ENCODE measurements at places on chromosomes 5 and 9. TPM values are rescaled to one million over a fixed set of nuclear protein-coding genes. Genes with fewer than 3 reads are reported as not detected.

TLR4 gene
- 3.7 TPM for total RNA-seq

SLC45A2 gene
- total RNA-seq, result not detected

ST8SIA4 gene
- 42.6 TPM for total RNA-seq

ZSWIM6 gene
- total RNA-seq, result 15.9 TPM

PCDHA4 gene
- total RNA-seq, result not detected

PCDHGA11 gene
- total RNA-seq, result 1.5 TPM

CATSPER3 gene
- 2.7 TPM for total RNA-seq

INSL6 gene
- not detected for total RNA-seq

DRD1 gene
- total RNA-seq, result not detected

IRX2 gene
- not detected for total RNA-seq

C1QTNF2 gene
- not detected for total RNA-seq

DNA sequence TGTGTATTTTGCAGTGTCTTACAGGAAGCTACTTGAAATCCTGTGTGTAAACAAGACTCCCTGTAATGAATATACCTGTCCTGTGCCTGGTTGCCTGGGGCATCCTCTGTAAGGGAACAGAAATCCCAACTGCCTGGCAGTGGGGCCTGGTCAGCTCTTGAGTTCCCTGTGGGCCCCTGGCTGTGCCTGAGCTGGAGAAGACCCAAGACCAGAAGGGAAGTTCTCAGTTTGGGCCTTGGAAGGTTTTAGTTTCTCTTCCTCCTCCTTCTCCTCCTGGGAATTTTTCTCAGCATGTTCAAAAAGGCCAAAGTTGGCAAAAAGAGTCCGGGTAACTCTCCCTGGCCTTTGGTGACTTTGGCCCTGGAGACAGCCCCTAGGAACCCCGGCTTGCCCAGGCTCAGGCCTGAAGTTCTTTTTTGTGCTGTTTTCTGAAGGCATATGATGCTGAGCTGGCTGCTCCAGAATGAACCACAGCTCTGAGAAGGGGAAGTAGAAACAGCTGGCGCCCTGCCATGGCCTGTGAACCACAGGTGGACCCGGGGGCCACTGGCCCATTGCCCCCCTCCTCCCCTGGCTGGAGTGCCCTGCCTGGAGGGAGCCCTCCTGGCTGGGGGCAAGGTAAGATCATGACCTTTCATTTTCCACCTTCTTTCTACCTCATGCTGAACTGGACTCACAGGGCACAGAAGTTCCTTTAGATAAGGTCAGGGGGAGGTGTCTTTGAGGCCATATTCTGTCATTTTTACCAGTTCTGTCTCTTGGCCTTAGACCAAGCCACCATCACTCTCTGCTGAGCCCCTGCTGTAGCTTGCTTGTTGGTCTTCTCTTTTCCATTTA, 5.8 kb downstream of the TMEM268 start:
- peak; percentile 88 for DNase-seq

GRCh38 chr9:69871118-69871834, 50.7 kb downstream of the CFAP95 start:
- DNase-seq, result no peak

DNA sequence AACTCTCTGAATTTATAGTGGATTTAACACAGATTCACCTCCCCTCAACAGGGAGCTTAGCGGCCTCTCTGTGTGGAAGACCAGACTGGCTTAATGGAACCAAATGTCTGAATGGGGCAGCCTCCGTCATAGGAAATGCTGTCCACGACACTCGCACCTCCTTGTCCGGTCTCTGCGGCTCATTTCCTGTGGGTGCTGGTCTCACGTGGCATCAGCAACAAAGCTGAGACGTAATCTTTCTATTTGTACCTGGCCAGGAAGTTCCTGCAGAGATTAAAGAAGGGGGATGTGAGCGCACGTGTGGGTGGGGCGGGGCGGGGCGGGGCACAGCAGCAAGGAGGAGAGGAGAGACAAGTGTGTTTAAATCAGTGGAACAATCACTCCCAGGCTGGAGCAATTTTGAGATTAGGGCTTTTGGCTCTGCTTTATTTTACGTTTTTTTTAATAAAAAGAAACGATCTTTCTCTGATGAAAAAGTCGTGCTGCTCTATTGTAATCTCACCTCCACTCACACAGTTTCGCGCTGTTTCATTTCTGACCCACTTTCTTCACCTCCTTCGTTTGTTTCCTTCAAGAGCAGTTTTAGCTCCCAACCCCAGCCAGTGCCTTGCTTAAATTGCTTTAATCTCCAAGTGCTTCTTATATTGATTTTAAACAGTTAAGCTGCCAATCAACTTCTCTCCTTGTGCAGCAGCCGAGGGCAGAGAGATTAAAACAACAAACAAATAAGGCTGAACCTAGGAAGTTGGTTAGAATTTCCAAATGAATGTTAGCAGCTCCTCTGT, 132.2 kb upstream of the ASTN2 start:
- no peak for DNase-seq

DNA sequence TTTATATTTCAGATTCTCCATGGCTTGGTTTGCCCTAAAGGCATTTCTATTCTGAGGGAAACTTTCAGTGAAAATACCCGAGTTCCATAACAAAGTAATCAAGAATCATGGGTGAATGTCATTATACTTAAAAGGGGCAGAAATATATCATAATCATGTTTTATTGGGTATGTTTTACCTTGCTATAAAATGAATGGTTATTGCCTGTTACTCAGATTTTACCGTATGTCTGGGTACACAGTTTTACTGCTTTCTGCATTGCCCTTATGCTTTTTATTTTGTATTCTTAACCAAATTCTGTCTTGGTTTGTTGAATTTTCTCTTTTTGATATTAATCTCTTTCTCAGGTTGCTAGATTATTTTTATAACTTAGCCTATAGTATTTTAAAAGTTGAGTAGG, 2.5 kb downstream of the GPR151 start:
- no peak for DNase-seq

- DNase-seq, result no peak
These were observed 81.5 kb downstream of the NRG2 start for GRCh38 chr5:139961435-139962157.

DNA sequence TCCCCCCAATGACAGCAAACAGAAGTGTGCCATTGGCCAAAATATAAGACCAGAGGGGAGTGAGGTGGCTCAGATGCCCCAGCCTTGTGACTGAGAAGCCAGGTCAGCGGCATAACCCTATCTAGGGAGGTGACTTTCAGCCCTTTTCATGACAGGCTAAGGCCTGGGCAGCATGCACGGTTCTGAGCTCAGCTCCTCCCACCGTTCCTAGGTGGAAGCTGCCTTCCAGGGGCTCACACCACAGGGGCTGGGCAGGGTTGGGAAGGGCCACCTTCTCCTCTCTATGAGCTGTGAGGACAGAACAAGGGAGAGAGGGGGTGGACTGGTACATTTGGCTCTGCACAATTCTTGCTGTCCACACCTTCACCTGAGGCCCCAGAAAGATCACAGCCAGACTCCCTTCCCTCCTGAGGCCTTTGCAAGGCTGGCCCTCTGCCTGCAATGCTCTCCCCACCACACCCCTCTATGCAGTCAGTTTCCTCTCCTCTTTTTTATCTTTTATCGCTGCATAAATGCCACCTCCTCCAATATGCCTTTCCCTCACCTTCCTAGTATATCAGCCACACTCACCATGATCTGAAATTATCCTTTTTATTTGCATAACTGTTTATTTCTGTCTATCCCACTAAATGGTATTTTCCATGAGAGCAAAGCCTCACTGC, 5.1 kb upstream of the EGR1 start:
- DNase-seq, result no peak

DNA sequence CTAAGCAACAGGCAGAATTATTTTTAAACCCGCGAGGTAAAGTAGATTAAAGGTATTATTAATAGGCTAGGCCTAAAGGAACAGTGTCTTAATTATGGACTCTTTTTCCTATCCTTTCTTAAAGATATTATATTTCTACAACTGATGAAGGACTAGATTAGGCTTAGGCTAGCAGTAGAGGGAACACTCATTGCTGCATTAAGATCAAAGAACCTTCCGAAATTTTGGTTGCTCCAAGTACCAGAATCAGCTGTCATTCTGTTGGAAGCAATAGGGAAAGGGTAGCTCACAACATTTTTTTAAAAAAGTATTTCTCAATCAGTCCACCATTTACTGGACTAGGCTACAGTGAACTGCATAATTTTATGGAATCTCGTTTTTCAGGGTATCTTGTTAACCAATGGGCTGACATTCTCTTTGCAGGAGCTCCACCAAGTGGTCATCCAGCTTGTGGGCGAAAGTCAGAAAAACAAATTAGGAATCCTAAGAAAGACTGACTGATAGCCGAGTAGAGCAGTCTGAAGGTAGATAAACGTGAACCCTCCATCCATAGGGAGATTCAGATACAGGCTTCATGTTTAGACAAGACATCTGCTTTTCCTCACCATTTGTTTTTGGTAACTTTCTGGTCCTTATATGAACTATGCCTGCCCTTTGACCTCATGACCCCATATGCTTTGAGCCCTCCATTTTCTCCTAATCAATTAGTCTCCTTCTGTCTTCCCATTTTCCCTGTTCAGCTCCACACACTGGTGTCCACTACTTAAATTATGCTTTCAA, 103.6 kb upstream of the CHD1 start:
- DNase-seq, result peak; percentile 73

GRCh38 chr5:54959673-54960418, 25.5 kb downstream of the ESM1 start:
- DNase-seq, result no peak

GRCh38 chr5:150404121-150404520, 8.6 kb downstream of the CD74 start:
- no peak for DNase-seq

- DNase-seq, result no peak
These were observed 5.3 kb downstream of the GSN start for GRCh38 chr9:121273064-121273775.

DNA sequence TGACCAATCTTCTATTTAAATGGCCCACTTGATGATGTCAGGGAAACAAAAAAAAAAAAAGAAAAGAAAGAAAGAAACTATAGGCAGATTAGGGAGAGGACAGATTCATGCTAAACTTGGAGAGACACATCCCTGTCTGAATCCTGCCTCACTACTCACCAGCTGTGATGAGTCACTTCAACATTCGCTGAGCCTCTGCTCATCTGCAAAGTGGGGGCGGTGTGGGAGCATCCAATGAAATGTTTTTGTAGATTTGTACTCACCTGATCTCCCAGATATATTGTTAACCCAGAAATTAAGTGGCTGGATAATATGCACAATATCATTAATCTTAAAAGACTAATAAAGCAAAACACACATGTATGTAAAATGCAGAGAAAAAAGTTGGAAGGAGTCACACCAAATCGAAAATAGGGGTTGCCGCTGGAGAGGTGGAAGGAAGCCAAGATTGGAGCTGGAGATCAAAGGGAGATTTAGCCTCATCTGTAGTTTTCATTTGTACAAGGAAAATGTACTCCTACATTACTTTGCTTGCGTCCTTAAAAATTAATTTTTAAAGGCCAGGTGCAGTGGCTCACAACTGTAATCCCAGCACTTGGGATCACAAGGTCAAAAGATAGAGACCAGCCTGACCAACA, 17.0 kb upstream of the ERGIC1 start:
- no peak for DNase-seq

GRCh38 chr9:114026335-114026734, 51.8 kb downstream of the AMBP start:
- DNase-seq, result no peak

DNA sequence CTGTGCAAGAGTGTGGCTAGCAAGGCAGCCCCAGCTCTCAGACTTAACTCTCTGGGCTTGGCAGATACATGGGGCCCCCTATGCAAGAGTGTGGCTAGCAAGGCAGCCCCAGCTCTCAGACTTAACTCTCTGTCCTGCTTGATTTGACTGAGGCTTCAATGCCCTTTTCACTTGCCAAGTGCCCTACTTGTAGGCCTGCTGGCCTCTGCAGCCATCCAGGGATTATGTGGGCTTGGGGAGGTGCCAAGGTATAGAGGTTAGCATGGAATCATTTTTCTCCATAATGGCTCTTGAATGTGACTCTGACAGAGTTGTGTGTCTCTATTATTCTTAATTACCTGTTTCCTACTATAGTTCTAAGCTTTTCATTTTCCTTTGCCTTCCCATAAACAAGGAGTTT, 115.5 kb upstream of the RUSC2 start:
- DNase-seq, result no peak

GRCh38 chr9:69364510-69365150, 39.6 kb downstream of the ENTREP1 start:
- no peak for DNase-seq

DNA sequence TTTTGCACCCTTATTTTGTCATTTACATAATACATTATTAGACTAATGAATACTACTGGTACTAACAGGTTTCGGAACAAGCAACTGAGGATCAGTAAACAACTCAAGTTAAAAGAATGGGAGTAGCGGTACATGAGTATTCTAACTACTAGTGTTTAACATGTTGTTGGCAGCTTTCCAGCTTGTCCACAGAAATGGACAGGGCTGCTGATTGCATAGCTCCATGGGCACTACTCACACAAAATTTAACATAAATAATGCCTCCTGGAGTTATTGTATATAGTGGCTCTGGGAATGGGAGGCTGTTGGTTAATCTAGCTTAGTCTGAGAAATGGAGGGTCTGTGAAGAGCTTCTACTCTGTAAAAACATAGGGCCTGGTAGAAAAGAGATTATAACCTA, 6.7 kb downstream of the NCBP1 start:
- DNase-seq, result no peak

- DNase-seq, result no peak
These were observed 1105.8 kb upstream of the SEMA6A start for GRCh38 chr5:117680426-117680825.

DNA sequence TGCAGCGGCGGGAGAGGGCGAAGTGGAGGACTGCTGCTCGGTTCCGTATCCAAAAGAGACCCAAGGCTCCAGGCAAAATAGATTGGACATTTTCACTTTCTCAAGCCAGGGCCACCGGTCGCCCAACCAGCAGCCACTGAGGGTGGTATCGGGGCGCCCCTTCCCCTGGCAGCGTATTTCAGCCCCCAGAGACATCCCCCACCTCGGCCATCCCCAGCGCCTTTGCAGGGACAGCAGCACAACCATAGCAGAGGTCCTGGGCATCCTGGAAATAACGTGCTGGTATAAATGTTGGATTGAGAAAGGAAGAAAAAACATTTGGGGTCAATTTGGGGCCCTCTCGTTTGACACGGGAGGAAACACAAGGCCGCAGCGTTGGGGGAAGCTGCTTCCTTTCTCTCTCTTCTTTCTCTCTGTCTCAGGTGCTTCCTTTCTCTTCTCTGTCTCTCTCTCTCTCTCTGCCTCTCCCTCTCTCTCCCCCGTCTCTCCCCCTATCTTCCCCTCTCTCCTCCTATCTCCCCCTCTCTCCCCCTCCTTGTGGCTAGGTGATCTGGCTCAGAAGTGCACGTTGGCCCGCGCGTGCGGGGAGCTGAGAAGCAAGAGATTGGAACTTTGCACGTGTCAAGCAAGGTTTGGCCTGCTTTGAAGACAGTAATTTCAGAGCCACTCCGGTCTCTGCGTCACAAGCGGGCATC, 624 bp upstream of the RETREG1 start:
- peak; percentile 41 for DNase-seq

DNA sequence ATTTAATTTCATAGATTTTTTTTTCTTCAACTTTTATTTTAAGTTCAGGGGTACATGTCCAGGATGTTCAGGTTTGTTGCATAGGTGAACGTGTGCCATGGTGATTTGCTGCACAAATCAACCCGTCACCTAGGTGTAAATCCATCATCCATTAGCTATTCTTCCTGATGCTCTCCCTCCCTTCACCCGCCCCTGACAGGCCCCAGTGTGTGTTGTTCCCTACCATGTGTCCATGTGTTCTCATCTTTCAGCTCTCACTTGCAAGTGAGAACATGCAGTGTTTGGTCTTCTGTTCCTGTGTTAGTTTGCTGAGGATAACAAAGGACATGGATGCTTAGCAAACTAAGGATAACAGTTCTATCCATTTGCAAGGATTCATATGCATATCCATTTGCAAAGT, 209.1 kb upstream of the ADCY2 start:
- DNase-seq, result no peak
